ENCODE measurements at places on chromosomes 2 and 18.
A peak's percentile ranks its signal among the peaks of the same experiment; 100 is the strongest.

DNA sequence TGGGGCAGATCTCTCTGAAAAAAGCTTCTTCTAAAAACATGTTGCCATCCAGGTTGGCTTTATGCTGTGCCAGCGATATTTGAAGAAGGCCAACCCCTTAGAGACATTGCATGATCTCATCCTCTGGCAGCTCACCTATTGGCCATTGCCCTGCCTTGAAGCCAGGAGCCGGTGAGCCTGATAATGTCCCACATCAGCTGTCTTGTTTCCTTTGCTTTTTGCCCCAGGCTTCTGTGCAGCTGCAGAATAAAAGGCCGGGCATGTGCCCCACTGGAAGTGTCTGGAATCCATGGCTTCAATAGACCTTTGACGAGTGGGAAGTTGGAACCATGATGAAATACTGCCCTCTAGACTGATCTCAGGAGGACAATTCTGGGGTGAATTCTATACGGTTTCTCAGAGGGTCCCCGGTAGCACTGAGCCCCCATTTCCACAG, 523.5 kb upstream of the ZEB2 start:
- DNase-seq, result no peak

- no peak for DNase-seq
Observed at GRCh38 chr18:35671966-35672603, 90.5 kb downstream of the GALNT1 start.

DNA sequence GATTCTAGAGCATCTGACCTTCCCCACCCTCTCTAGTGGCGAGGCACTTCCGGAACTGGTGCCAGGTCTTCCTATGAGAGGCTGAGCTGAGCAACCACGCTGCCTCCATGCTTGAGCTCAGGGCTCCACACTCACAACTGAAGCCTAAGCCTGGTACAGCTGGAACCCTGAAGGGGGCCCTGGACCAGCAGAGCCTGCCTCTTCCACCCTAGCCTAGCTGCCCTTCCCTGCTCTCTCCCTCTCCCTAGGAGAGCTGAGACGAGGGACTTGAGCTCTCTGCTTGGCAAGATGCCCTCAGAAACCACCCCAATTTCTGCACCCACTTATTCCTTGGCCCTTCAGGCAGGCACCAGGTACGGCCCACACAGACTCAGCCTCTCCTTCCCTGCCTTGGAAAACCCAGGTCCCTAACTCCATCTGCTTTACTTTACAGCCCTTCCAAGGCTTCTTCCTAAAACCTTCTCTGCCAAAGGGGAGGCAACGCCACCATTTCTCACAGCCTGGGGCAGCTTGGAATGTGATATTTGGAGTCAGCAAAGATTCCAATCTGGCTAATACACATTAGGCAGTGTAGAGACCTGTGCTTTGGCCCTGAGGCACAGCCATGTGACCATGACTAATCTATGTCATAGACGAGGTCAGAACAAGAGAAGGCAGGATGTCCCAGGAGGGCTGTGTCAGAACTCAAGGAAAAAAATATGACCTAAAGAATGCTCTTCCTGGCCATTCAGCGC, 18.8 kb downstream of the COX7A2L start:
- peak; percentile 63 for DNase-seq

DNA sequence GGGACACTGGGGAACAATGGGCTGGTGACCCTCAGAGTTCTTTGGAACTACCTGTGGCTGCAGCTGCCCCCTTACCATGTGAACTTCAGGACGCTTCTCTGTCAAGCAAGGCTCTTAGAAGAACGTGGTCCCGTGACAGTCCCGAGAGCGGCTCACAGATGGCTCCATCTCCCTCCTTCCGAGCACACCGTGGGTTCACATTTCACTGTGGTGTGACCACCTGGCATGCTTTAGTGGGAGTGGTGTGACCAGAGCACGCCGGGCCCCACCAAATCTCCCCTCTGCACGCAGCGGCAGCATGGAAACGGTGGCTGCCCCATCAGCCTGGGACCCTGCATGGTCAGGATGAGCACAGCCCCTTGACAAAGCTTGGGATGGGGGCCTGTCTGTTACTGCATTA, 9.7 kb upstream of the TPO start:
- DNase-seq, result no peak

DNA sequence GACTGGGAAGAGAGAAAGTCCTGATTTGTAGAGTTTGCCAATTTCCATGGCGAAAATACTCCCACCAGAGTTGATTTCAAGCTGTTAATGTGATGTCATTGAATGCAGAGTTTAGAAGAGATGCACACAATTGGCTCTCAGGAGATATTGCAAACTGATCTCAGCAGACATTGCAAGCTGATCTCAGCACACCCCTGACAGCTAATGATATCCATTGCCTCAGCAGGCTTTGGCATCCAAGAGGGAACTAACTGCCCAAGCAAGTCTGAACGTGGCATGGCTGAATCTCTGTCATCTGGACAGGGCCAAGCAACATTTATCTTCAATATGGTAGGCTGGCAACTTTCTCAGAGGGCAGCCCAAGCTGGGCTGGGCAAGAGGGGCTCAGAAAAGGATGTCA, 78.4 kb upstream of the CYP1B1 start:
- DNase-seq, result no peak

DNA sequence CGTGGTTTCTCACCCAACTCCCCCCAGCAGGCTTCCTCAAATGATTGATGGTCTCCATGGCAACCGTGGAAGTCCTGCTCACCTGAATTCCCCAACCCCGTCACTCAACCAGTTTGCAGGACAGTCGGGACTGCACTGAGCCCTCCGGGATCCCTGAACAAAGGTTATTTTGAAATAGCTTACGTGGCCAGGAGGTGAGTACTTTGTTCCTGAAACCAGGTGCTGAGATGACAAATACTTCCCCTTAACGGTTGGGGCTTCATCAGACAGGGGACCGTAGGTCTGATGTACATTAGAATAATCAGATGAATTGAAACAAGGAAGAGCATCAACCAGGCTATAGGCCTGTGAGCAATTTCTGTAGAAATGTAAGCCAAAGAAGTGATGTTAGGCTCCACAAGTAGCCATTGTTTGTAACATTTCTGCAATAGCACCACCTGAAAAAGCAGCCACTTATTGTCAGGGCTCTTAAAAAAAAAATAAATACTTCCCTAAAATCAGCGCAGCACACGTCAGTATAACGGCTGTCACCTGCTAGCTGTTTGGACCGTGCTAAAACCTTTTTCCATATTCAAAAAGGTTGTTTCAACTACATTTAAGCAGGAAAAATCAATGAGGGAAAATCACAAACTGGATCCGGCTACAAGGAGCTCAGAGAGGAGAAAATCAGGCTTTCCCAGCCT, 206.4 kb upstream of the ID2 start:
- no peak for DNase-seq

GRCh38 chr18:43563780-43564179, 286.5 kb upstream of the SYT4 start:
- peak; percentile 31 for DNase-seq

GRCh38 chr2:201237486-201238123, 22.7 kb upstream of the CASP8 start:
- no peak for DNase-seq

GRCh38 chr2:211367293-211367692, 810.9 kb downstream of the CPS1 start:
- peak; percentile 92 for DNase-seq

GRCh38 chr2:67842375-67842959, 220.3 kb downstream of the C1D start:
- no peak for DNase-seq

- DNase-seq, result no peak
Observed at GRCh38 chr2:97913846-97914245, 81.9 kb downstream of the TMEM131 start.

- DNase-seq, result peak; percentile 12
Observed at GRCh38 chr2:204550751-204551511, 5.7 kb downstream of the PARD3B start.

GRCh38 chr2:24454294-24454693, 36.8 kb upstream of the NCOA1 start:
- no peak for DNase-seq

GRCh38 chr18:29321561-29321960, 1144.6 kb upstream of the CDH2 start:
- no peak for DNase-seq

DNA sequence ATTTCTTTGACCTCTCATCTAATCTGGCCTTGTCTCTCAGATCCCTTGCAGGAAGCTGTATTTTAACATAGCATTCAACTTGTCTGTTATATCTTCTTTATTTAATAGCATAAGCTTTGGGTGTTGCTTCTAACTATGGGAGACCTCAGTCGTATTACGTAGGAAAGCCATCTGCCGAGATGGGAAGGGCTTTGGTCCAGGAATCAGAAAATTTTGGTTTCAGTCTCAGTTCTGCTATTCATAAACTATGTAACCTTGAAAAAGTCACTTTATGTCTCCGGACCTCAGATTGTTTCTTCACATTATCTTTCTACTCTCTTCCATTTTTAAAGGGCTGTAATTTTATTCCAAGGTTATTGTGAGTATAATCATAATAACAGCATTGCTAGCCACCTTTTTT, 297.7 kb downstream of the SATB2 start:
- no peak for DNase-seq

GRCh38 chr2:205902900-205903237, 183.1 kb downstream of the INO80D start:
- DNase-seq, result no peak

GRCh38 chr2:31383471-31384153, 30.9 kb downstream of the XDH start:
- DNase-seq, result no peak

GRCh38 chr2:159129824-159130223, 156.7 kb downstream of the WDSUB1 start:
- DNase-seq, result no peak

GRCh38 chr2:23312996-23313606, 71.9 kb upstream of the KLHL29 start:
- no peak for DNase-seq

- no peak for DNase-seq
Observed at GRCh38 chr2:112962308-112963175, 15.3 kb upstream of the IL36G start.

GRCh38 chr2:30663806-30664205, 143.4 kb downstream of the CAPN13 start:
- no peak for DNase-seq

GRCh38 chr2:50395605-50396297, 636.2 kb downstream of the NRXN1 start:
- no peak for DNase-seq

- DNase-seq, result peak; percentile 80
Observed at GRCh38 chr2:28683100-28683706, 68.4 kb upstream of the PPP1CB start.

- DNase-seq, result no peak
Observed at GRCh38 chr2:120889936-120890335, 154.3 kb downstream of the GLI2 start.

GRCh38 chr18:74230922-74231714, 60.6 kb downstream of the CYB5A start:
- DNase-seq, result no peak

DNA sequence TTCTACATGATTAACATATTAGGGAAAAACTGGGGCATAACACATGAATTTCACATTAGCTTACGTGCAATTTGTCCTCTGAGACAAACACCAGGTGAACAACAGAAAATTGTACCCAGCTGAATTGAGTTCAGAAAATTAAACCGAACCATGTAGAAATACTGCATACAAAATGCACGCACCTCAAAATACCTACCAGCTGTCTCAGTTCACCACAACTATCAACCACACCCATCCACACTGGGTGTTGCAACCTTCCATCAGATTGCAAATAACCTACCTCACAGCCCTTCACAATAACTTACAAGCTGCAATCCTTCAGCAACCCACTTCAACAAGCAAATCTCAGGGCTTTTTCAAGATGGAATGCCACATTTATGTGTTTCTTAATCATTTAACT, 55.9 kb downstream of the UNC50 start:
- no peak for DNase-seq

DNA sequence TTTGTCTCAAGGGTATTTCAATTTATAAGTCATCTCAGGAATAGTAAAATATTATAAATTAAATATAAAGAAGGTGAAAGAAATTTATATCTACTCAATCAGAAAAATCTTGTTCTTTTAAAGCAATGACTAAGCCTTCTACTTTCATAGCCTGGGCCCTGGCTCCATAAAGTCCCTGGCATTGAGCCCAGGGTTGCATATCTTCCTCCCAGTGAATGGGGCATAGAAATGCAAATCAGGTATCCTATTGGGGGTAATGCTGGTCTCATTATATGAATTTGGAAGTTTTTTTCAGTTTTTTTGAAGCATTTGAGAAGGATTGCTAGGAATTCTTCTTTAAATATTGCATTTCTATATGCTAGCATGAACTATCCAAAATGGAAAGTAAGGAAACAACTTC, 73.9 kb upstream of the MC2R start:
- no peak for DNase-seq

GRCh38 chr18:9905401-9905922, 8.4 kb upstream of the VAPA start:
- DNase-seq, result peak; percentile 93

- no peak for DNase-seq
Observed at GRCh38 chr18:8424481-8424880, 184.8 kb upstream of the RAB12 start.

- no peak for DNase-seq
Observed at GRCh38 chr2:160820691-160821090, 327.1 kb upstream of the RBMS1 start.

GRCh38 chr2:176160251-176160985, 3.3 kb downstream of the HOXD3 start:
- no peak for DNase-seq

Measured in Caki2 (cell line).